ENCODE measurements at places on chromosomes 3 and 15.

- DNase-seq: no peak
These were observed 122.1 kb downstream of the MEX3B start for GRCh38 chr15:81923561-81924350.

- DNase-seq: no peak
These were observed 57.0 kb upstream of the ITGA11 start for GRCh38 chr15:68488966-68489365.

DNA sequence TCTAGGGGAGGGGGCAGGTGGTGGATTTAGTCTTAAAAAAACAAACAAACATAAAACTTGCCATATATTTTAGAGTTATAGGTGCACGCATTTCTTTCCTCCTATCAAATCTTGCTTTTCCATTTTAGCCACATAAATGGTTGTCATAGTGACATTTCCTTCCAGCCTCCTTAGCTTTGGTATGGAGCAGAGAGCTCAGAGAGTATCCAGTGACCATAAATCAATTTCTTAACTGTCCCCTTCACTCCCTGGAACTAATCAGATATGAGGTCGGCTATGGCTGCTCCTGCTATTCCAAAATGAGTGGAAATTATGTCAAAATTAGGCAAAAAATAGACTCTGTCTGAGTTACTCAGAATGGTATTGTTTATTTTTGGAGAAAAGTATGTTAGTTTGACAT, 164.5 kb downstream of the EBLN2 start:
- no peak for DNase-seq

DNA sequence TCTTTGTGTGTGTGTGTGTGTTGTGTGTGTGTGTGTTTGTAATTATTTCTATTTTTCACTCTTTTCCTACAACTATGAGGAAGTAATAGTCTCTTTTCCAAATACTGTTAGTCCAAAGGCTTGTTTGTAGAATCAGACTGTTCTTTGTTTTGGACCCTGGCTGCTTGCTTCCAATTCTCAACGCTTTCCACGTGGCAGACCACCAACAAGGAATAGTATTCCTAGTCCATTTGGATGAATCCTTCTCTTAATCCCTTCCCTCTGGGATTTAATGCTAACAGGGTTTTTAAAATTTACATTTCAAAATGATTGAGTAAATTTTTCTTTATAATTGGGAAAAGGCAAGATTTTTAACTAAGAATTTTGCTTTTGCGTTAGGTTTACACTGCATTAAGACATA, 62.7 kb downstream of the ADAMTSL3 start:
- no peak for DNase-seq

DNA sequence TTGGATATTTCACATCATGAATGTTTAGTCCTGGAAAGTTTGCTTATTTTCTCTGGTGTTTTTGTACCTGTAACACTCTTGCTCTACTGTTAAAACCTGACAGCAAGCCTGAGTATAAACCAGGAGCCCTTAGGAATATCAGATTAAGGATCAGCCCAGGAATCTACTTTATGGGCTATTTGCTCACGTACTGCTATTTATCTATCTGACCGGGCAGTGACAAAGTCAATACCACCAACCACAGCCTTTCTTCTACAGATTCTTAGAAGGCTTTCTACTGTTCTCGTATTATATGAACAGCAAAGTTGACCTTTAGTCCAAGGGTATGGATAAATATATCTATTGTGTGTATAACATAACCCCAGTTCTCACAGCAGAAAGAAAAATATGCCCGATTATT, 521.2 kb downstream of the RBMS3 start:
- DNase-seq: no peak

GRCh38 chr15:68481321-68481720, 49.4 kb upstream of the ITGA11 start:
- DNase-seq: no peak

- no peak for DNase-seq
These were observed 53.5 kb downstream of the CEMIP start for GRCh38 chr15:80832686-80833085.

DNA sequence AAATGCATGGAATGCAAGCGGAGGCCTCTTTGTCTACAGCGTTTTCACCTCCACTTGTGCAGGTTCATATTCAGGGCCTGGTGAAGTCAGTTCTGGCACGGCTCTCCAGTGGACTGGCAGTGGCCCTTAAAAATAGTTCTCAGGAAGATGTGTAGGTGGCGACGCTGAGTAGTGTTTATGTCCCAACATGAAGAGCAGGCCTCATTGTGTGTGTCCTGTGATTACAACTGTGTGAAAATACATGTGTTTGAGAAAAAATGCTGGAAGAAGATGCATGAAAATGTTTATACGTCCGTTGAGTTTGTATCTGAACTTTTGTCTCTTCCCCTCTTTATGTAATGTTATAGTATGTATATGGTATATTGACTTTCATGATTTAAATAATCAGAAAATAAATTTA, 7.2 kb downstream of the LIPC start:
- DNase-seq: peak; percentile 55

DNA sequence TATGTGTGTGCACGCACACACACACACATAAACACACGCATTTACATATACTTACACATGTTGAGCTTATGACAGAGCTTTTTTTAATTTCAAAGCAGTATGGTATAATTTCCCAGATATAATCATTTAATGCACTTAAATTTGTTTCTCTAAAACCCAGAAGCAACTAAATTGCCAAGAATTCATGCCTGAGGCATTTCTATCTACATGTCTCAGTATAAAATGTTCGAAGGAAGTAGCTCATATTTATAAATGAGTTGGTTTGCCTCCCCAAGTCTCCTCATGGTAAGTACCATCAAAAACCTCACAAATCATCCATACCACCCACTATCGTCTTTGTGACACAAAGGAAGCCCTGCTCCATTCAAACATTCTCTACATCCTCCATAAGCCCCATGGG, 130.6 kb downstream of the RPL22L1 start:
- DNase-seq: no peak
